ENCODE measurements at places on chromosomes 2 and 18.

DNA sequence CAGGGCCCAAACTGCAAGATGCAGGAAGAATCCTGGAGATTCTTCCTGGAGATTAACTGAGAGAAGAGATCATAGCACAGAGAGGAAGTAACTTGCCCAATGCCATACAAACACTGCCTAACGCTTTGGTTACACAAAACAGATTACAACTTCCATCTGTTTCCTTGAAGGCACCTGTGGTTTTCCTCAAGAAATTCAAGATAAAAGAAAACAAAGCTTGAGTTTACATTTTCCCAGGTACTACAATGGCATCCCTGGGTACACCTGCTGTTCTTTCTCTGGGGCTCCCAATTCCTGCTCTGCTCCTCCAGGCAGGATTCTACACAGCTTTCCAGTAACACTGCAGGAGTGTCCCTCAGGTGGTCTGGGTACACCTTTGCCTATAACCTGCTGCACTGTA lies 781.9 kb upstream of the ID2 start:
- DNase-seq = no peak

DNA sequence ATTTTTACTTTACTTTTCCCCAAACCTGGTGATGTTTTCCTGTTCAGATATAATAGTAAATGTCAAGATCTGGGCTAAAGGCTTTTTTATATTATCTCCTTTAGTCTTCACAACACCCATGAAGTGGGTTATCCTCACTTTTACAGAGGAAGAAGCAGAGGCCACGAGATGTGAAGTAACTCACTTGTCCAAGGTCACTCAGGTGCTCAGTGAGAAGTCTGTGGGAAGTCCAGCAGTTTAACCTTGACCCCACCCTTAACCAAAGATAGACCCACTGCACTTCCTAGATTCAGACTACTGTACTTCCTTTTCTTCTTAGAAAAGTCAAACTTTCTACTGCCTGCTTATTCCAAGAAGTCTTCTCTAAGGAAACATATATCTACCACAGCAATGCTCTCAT lies 56.3 kb upstream of the STAT1 start:
- DNase-seq = no peak

DNA sequence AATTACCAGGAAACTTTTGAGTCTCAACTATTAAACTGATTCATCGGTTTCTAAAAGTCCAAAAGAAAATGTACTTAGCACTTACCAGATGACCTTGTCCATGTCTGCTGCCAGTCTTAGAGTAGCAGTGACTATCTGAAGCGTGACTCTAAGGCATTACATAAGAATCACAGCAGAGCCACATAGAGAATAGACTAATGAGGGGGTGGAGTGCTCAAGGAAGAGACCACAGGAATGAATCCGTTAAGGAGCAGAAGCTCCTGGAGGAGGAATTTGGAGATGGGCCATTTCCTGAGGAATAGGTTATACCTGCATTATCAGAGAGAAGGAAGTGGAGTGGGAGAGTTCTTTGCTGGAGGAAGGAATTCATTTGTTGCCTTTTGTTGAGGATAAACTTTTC lies 116.0 kb downstream of the MAP3K20 start:
- DNase-seq = no peak

GRCh38 chr18:3624935-3625741 lies 175.2 kb downstream of the TGIF1 start:
- peak; percentile 64 for DNase-seq

GRCh38 chr2:149789549-149789948 lies 202.0 kb upstream of the MMADHC start:
- no peak for DNase-seq

GRCh38 chr18:35203067-35203466 lies 37.8 kb upstream of the ZNF397 start:
- DNase-seq = no peak

- DNase-seq = no peak
Observed at GRCh38 chr18:37327063-37327577, 238.5 kb downstream of the CELF4 start.

- no peak for DNase-seq
Observed at GRCh38 chr2:240642806-240643092, 17.5 kb downstream of the GPR35 start.

DNA sequence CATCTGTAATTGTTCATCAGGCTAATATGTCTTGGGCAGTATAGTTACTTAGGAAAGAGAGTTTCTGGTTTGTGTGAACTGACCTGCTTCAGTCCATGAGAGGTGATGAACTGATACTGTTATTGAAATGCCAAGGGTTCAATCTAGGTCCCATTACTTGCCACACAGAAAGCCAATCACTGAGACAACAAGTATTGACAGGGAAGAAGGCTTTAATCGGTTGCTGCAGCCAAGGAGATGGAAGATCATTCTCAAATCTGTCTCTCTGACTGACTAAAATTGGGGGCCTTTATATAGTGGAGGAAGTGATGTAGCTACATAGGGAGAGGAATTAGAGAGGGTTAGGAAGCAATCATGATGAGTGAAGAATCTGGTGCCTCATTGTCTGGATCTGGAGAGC lies 19.9 kb upstream of the FAM98A start:
- DNase-seq = no peak

DNA sequence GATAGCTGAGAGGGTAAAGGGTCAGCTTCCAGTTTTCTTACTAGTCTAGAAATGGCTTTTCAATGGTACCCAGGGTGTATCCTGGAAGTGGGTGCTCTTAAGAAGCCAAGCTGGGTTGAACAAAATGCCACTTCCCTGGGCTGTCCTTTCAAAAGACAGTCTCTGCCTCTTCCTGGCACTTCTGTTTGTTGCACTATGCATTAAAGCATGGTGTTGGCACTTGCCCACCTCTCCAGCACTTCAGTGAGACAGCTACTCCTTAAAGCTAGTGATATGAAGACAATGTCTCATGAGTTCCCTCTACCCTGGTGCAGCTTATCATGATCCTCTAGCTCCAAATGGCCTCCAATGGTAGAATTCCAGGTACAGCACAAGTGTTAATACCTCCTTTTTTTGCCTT lies 74.3 kb upstream of the IGFBP5 start:
- DNase-seq = no peak

DNA sequence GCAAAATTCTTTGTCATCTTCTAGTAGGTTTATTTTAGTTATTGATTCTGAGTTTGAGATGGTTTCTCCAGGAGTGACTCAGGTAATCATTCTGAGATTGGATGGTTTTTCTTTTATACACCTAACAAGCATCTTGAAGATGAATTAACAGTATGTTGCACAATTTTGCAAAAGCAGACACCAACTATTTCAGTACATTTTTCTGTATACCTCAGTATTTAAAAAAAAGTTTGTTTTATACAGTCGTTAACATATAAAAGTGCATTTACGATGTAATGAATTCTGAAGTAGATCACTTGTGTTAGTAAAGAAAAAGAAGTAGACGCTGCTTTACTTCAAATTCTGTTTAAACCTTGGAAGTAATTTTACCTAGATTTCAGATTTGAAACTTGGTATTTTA lies 3.0 kb downstream of the VAPA start:
- DNase-seq = no peak

- no peak for DNase-seq
Observed at GRCh38 chr2:99395589-99396130, 58.5 kb downstream of the EIF5B start.

DNA sequence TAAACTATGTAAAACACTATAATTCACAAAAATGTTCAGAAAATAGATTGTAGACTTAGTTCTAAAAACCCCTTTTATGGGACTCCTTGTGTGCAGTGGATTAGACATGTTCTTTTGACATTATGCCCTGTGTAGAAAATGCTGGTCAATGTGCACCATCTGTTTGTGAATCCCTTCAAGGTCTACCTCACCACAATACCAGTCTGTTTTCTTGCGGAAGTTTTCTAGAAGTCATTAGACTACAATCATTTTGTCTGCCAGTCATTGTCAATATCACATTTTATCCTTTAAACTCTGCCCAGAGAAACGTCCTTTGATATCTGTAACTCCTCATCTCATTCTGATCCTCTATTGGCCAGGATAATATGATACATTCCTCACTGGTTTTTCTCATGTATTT lies 7.8 kb downstream of the ITGA4 start:
- DNase-seq = no peak

DNA sequence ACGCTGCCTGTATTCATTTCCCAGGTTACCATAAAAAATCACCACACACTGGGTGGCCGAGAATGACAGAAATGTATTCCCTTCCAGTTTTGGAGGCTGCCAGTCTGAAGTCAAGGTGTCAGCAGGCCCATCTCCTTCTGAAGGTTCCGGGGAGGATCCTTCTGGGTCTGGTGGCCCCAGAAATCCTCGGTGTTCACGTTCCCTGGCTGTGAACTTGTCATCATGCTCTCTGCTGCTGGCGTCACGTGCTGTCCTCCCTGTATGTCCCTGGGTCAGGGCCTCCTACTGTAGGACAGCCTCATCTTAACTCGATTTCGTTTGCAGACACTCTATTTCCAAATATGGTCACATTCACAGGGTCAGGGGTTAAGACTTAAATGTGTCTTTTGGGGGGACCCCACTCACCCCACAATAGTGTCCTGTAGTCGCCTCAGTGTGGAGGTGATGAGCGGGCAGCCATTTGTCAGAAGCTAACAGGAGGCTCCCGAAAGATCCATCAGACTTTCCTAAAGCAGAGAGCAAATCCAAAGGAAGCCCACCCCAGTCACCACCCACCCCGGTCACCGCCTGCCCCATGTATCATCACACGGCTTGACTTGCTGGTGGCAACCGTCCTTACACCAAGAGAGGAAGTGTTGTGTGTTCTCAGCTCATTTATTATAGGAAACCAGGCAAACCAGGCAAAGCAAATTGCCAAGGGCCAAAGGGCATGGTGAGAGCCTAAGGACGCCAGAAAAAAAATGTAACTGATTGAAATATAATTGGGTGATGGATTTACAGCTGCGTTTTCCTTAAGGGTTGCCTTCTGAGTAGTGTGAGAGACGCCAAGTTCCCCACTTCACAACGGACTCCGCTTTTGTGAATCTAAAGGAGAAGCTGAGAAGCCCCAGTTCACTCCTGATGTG lies 148.8 kb upstream of the ZNF236 start:
- no peak for DNase-seq

GRCh38 chr2:71226096-71226964 lies 573 bp downstream of the PAIP2B start:
- no peak for DNase-seq

DNA sequence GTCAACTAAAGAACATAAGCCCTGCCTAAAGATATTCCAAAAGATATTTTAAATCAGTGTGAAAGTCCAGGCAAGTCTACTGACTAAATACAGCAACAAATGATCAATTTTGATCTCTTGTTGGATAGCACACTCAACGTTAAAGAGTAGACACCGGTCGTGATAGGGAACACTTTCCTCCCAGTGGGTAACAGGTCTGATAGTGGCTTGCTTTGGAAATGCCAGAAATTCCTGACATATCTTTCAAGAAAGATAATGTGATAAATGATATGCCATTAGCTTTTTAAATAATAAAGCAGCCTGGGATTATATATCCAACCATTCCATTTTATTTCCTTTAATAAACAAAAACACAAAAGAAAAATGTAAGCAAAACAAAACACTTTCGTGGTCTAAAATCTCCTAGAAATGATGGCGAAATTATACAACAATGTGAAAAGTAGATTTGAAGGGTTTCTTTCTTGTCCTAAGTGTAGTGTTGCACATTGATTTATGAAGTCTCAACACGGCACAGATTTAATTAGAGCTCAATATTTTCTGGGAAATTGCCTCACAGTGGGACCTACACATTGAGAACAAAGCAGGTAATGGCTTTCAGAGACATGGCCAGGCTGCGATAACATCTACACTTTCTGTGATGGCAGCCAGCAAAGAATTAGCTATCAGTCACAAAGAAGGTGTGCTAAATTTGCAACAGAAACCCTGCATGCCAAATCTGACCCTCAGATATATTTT lies 158.6 kb downstream of the PPP1R1C start:
- no peak for DNase-seq

DNA sequence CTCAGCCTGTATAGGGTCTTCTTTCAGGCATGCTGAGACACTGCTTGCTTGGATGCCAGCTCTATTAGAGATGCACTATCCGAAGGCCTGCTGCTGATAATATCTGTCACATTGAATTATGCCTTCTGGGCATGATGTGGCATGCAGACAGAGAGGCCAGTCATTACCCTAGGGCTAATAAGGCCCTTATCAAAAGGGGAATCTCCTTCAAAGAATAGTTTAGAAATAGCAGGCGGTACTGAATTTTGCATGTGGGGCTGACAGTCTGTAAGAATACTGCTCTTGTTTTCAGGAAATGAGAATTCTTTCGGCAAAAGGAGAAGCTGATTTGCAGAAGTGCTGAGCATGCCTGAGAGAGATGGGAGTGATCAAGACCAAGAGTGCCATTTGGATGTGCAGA lies 13.1 kb upstream of the LHCGR start:
- DNase-seq = no peak

GRCh38 chr2:24981411-24982136 lies 9.8 kb upstream of the DNAJC27 start:
- no peak for DNase-seq

DNA sequence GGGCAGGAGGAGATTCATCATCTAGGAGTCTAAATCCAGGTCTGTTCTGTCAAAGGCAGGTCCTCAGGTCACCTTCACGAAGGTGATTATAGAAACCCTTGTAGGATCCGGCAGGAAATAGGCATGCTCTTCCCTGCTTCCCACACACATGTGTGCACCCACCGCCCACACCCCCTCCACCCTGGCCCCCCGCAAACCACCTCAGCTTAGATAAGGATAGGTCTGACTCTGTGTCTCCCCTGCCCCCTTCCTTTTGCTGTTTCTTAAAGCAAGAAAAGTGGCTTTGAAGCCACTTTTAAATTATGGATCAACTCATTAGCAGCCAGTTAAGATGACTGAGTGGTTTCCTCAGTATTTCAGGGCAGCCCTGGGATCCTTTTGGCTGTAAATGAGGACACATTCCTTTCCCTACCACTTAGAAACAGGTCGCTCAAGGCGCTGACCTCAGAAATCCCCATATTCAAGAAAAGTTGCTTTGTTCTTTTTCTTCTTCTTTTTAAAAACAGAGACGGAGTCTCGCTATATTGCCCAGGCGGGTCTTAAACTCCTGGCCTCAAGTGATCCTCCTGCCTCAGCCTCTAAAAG lies 14.5 kb upstream of the CIB4 start:
- DNase-seq = no peak

DNA sequence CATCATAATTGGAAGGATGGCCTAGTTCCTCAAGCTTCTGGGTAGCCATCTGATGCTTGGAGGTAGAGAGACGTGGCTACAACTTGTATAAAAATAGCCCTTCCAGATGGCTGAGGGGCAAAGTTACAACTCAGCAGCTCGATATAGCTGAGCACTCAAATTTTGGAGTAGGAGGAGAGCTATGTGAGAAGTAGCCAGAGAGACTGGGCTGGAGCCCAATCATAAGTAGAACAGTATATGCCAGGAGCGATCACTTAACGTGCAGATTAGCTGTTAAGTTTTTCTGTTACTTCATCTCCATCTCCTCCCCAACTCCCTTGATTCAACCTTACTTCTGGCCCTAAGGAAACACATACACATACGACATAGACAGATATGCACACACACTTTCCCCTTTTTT lies 28.8 kb downstream of the CNRIP1 start:
- no peak for DNase-seq

- no peak for DNase-seq
Observed at GRCh38 chr2:40315683-40316082, 136.2 kb downstream of the SLC8A1 start.

- no peak for DNase-seq
Observed at GRCh38 chr2:207051385-207051965, 112.2 kb downstream of the CPO start.
